ENCODE measurements at places on chromosomes 3 and 15.

DNA sequence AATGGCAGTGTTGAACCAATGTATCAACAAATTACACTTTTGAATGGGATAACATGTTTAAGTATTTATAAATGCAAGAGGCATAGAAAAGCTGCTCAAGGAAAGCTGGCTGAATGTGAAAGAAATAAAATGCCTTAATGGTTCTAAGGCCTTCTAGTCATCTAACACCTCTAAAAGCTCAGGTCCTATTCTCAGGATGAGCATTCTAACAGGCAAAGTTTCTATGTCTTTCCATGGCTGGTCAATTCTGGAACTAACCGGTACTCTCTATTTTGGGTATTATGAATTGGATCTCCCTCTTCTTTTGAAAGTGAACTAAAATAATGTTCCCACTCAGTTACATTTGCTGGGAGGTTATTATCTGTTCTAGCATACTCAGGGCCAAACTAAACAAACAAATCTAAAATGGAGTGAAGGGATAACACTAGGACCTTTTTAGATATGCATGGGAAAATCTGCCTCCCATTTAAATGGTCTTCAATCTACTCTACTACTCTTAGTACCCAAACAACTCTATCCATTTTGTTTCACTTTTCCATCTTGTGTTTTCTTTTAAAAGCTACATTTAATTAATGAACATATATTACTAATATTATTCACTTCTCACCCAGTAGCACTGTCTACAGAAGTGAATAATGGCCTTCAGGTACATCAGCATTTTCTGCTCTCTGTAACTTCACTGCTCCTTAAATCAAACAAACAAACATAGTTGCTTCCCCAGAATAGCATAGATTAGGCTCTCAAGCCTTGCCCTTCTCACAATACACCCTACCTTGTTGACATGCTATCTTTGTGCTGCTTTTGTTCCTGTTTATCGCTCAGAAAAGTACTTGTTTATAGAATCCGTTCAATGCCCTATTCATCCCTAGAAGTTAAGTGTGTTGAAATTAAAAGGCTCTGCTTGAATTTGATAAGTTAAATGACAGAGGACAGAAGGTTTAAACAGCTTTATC, 46.4 kb downstream of the CBLB start:
- DNase-seq, result no peak

DNA sequence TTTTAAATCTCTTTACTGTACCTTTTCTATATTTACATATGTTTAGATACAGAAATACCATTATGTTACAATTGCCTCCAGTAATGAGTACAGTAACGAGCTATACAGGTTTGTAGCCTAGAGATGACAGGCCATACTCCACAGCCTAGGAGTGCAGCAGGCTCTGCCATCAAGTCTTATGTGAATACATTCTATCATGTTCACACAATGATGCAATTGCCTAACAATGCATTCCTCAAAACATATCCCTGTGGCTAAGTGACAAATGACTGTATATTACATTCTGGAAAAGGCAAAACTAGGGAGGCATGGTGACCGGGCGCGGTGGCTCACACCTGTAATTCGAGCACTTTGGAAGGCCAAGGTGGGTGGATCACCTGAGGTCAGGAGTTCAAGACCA, 192.4 kb upstream of the IGF1R start:
- DNase-seq, result no peak

GRCh38 chr3:196531418-196531817, 16.3 kb upstream of the SMCO1 start:
- no peak for DNase-seq

GRCh38 chr3:101633186-101633585, 43.7 kb downstream of the ZBTB11 start:
- no peak for DNase-seq

DNA sequence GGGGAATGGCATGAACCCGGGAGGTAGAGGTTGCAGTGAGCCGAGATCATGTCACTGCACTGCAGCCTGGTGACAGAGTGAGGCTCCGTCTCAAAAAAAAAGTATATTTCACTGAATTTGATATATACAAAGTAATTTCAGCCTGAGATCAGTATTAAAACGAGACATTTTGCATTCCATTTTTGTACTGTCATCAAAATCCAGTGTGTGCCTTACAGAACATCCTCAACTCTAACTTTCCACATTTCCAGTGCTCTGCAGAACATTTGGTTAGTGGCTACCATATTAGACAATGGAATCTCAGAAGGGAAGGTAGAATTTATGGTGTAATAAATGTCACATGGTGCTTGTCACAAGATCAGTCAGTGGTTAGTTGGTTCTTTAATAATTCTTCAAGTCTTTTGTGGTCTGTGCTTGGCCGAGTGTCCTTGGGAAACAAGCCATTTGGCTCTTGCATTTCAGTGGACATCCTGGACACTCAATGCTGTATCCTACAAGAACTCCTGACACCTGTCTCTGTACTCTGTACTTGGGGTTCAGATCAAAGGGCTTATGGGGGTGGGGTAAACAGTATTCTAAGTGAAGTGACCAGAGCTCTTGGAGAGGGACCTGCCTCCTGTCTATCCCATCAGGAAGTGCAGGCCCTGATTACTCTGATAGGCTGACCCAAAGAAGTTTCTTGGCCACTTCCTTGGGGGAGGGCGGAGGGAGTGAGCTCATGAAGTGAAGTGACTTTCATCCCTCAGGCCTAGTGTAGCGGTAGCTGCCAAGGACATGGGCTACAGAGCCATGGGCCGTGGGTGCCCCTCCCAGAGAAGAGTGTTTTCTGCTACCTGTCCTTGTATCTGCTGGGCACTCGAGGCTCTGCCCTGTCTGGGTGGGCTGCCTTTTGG, 3.7 kb downstream of the ACVR2B start:
- DNase-seq, result no peak

GRCh38 chr3:170037463-170038433, at the start of gene GPR160:
GPR160 (plus strand) TSS chr3:170037995; CDS start chr3:170083973, 45,978 bp downstream.
- DNase-seq, result peak; percentile 71

DNA sequence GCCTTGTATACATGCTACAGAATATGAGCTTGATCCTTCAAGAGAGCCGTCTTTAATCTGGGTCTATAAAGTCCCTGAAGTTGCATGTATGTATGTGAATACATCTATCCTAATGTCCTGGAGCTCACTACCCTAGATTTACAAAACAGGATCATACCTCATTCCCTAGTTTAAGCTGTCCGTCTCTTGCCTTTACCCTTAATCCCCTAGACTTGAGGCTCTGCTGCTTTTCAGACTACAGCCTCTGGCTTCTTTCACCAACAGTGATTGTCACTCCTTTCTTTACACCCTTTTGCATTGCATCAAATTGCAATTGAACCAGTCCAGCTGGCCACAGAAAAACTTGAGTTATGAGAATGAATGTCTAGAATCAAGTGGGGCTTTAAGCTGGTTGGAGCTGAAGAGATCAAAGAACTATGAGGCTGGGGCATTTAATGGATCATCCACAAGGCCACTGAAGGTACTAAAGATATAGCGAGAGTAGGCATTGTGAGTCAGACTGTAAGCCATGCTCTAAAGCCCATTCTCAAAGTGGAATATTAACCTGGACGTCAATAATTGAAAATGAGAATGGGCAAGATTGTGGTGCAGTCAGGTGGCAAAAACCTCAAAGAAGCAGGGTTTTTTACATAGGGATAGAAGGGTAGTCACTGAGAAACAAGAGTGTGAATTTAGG, 12.3 kb upstream of the PLD1 start:
- DNase-seq, result no peak

DNA sequence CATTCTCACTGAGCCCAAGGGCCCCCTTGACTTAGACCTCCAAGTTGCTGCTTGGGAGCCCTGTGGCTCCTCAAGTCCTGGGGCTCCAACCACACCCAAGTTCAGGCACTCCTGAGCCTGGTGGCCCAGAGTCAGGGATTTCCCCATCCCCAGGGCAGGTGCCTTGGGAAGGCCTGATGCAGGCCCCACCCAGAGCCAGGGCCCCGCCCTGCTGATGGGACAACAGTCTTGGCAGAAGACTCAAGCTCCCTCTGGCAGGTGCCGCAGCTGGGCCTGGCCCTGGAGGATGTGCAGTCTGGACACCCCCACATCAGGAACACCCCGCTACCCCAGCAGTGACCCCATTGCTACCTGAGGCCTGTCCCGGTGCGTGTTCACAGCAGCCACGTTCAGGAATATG, 17.7 kb upstream of the SHISA5 start:
- no peak for DNase-seq

- no peak for DNase-seq
These were observed 502.1 kb upstream of the RASGRP1 start for GRCh38 chr15:39066677-39067076.

- DNase-seq, result no peak
These were observed at the start of gene CDV3 for GRCh38 chr3:133573629-133574194. CDV3 (plus strand) TSS chr3:133573686; CDS start chr3:133574045, 359 bp downstream.

GRCh38 chr15:91065505-91065904, 34.6 kb upstream of the SV2B start:
- no peak for DNase-seq

DNA sequence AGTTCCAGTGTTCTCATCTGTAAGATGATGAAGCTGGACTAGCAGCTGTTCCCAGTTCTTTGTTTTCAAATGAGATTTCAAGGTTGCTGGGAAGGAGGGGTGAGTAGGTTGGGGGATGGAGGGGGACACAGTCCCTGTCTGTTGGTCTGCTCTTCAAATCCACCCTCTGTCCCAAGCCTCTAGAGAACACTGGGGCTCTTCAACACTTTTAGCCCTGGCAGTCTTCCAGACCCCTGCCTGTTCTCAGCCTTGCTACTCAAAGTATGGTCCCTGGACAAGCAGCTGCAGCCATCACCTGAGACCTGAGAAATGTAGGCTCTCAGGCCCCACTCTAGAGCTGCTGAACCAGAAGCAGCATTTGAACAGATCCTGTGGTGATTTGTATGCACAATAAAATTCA, 41.3 kb downstream of the NEK11 start:
- no peak for DNase-seq

DNA sequence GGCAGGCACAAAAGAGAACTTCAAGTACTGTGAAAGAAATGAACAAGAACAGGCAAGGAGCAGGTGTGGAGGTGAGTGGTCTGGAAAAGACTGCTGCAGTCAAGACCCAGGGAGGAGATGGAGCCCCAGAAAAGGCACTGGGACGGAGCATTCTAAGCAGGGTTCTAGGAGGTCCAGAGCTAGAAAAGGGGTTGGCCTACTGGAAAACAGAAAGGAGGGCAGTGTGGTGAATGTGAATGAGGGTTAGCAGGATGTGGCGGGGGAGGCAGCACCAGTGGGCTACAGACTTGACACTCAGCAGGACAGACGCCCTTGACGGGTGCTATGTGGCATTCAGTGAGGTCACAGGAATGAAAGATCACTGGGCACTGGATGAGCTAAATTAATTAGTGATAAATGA, 75.7 kb downstream of the SENP2 start:
- no peak for DNase-seq

DNA sequence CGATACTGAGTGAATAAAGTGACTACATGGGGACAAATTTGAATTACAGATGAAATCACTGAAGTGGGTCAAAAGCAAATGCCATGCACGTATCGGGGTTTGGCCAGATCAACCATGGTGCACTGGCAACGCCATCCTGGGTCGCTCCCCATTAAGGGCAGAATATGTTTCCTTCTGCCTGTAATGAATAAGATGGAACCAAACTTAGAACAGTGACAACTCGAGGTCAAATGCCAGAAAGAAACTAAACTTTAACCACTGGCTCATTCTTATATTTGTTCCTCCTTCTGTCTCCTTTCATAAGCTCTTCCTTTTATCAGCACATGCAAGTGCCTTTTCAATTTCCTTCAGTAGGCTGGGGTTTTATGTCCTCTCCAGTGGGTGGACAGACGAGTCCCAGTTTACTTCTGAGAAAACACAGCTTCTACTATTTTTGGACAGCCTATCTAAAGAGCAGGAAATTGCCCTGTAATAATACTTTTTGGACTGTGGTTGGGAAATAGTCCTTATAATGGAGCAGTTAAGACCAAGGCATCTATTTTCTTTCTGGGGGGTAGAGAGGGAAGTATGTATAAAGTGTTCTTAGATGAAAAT, 61.4 kb downstream of the WHAMM start:
- no peak for DNase-seq

DNA sequence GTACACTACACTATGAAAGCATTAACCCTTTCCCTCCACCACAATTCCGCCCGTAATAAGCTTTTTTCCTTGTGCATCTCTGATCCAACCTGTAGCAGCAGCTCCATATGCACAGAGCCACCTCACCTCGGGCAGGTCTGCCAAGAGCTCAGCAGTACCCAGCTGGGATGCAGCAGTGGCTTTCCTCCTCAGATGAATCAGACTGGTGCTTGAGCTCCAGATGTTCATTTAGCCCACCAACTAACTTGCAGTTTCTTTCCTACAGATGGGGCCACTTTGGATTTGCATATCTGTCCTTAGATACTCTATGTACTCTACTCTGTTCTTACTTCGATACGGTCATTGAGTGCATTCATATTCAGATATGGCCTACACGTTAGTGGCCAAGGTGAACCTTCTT, 14.8 kb upstream of the FSIP1 start:
- DNase-seq, result no peak

DNA sequence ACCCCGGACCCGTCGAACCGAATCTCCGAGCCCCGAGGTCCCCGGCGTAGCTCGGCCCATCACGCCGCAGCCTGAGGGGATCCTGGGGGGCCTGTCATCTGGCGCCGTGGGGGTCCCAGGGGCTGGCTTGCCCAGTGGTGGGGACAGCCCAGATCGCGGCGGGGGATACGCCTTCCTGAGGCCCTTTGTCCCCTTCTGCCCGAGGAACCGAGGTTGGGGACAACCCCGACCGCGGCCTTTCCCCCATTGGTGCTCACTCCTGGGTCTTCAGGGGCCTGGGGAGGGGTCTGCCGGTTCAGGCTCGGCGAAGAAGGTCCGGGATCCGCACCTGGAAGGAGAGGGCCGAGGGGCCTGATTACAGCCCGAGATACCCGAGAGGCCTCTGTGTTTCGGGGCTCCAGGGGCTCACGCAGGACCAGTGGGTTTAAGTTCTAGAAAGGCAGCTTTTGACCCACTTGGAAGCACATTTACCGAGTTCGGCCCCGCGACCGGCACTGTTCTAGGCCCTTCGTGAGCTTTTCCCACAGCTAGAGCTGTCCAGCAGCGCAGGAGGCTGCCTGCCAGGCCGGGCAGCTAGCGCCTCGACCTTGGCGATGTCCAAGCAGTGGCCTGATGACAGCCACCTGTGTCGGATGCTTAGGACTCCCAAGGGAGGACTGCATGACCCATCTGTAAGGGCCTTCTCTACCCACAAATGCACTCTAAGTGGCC, 504 bp downstream of the ABHD2 start:
- no peak for DNase-seq

DNA sequence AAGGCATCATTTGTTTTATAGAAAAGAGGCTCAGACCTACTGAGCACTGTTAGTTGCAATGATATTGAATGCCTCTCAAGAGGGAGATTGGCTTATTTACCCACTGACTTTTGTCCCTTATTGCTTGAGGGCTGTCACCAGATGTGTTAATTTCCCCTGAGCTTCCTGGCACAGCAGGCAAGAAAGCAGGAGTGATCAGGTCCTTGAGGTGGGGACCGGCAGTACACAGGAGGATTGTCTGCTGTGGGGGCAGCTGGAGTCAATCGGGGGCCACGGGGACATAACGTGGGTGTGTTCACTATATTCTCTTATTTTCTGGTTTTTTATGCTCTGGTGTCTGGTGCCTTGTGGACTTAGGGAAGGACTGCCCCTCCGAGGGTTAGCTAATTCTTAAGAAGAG, 44.6 kb downstream of the GASK1A start:
- DNase-seq, result no peak

Data from COR-L47 (cell line).